ENCODE measurements at places on chromosomes 4 and X. TPM values are rescaled to one million over a fixed set of nuclear protein-coding genes. Genes with fewer than 3 reads are reported as not detected.

STK26 gene
- total RNA-seq: 137 TPM

SHOX gene
- total RNA-seq: not detected

CFAP47 gene
- total RNA-seq: 0.59 TPM

CSN1S1 gene
- not detected for total RNA-seq

TRPC3 gene
- 8.2 TPM for total RNA-seq

CT45A10 gene
- not detected for total RNA-seq

EXOC1 gene
- total RNA-seq: 59.9 TPM

RENBP gene
- total RNA-seq: 2.4 TPM

IDUA gene
- total RNA-seq: 2.8 TPM

MAPK10 gene
- total RNA-seq: 55.3 TPM

POF1B gene
- total RNA-seq: 1.0 TPM

TNMD gene
- total RNA-seq: not detected

GRCh38 chr4:8328866-8329559 is 59.5 kb downstream of the HTRA3 start:
- no peaks in the 10 kb centered on the region for H3K27me3 ChIP-seq
- H3K4me3 ChIP-seq: no peak overlapping the region
- no peaks in the 10 kb centered on the region for H3K36me3 ChIP-seq
- DNase-seq: peak; percentile 10
- no peak overlapping the region for H3K27ac ChIP-seq
- no peaks in the 10 kb centered on the region for H3K4me1 ChIP-seq

- no peaks in the 10 kb centered on the region for H3K27me3 ChIP-seq
- H3K4me3 ChIP-seq: no peak overlapping the region
- no peaks in the 10 kb centered on the region for H3K36me3 ChIP-seq
- no peak for DNase-seq
- H3K27ac ChIP-seq: no peak overlapping the region
Measured at GRCh38 chr4:66927937-66928336, 617.4 kb downstream of the CENPC start.

DNA sequence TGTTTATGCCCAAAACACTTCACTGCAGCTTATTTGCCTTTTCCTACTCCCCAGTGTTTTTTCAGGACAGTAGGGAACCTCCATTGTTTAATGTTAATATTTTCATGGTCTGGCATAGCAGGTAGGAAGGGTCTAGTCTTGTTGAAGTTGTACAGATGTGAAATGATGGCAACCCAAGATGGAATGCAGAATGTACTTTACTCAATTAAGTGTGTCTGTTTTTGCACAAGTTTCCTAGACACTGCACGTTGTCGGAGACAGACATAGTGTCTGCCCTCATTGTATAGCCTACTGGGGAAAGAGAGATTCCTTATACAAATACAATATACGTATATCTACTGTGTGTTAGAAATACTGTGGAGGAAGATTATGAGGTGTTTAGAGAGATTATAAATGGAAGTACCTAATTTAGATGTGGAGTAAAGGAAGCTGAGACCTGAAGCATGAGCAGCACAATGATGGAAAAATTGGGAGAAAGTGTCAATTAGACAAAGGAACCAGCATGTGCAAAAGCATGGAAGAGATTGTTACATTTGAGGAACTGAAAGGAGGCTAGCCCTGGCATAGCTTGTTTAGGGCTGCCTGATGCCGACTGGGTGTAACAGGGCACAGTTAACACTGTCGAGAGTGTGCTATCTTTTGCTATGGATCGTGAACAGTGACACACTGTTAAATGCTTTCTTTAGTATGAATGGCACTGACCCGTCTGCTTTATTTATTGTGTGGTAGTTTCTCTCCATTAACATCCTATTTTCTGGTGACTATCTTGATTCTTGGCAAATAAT is 18.4 kb downstream of the CPEB2 start:
- DNase-seq: no peak
- H3K4me1 ChIP-seq: no peaks in the 10 kb centered on the region
- no peaks in the 10 kb centered on the region for H3K27me3 ChIP-seq
- H3K27ac ChIP-seq: no peak overlapping the region
- H3K4me3 ChIP-seq: no peak overlapping the region

DNA sequence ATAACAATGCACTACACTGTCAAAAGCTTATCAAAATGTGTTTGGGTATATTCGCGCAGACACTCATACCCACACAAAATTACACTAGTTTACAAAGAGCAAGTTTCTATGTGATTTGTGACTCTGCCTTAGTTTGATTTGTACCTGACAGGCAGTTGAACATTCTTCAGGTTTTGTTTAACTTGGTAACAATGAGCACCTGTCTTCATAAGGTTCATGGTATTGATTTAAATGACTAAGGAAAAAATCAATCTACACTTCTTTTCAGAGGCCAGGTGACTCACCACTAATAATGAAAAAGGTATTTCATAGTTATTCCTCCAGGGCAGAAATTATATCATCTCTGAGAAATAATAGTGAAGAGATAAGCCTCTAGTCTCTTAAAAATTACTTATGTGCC is 1114.6 kb upstream of the AGA start:
- no peaks in the 10 kb centered on the region for H3K4me1 ChIP-seq
- no peaks in the 10 kb centered on the region for H3K27me3 ChIP-seq
- H3K4me3 ChIP-seq: no peak overlapping the region
- no peak overlapping the region for H3K27ac ChIP-seq
- DNase-seq: no peak

DNA sequence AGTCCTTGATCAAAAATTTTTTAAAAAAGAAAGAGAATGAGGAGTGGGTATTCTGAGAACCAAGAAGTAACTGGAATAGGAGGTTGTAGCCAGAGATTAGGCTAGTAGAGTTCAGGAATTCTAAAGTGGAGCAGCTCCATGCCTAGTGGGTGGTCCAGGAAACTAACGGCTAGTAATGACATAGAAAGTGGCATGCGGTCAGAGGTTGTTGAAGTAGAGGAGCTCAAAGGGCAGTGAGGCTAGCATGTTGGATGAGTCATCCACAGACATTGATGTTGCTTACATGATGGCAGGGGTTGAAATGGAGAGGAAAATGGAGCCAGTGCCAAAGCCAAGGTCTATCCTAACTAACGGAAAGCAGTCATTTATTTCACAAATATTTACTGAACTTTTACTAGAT is 42.1 kb downstream of the TEX13B start:
- no peak overlapping the region for H3K27ac ChIP-seq
- H3K4me1 ChIP-seq: no peaks in the 10 kb centered on the region
- H3K4me3 ChIP-seq: no peak overlapping the region

DNA sequence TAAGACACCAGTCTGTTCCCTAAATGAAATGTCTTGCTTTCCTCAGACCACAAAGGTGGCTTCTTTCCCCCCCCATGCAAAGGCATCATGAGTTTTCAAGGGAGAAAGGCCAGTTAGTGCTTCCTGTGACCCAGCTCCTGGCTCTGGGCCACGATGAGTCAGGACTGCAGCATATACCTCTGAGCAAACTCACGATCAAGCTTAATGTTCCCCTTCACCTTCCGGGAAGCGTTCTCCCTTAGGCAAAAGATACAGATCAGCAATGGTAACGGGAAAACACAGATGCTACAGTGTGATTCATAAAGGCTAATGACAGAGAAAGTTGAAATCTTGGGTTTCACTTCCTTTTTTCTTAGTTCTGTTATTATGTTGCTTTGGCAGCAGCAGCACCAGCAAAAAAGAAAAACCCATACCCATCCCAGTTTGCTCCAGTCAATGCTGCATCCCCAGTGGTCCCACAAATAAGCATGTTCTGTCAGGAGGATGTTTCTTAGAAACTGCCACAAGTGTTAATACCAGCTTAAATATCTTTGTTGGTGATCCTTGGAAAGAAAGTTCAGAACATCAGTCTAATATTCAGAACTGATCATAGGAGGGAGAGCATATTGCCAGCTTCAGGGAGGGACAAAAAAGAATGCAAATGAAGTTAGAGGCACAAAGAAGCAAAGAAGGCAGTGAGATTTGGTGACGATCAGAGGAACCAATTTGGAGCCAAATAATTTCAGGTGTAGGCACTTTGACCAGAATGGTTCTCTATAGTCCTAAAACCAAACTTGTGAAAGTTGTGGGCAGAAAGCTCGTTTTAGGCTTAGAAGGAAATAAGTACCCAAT is 41.2 kb downstream of the LONRF3 start:
- DNase-seq: peak; percentile 43
- no peak overlapping the region for H3K4me3 ChIP-seq
- H3K27me3 ChIP-seq: no peaks in the 10 kb centered on the region
- no peaks in the 10 kb centered on the region for H3K4me1 ChIP-seq
- H3K36me3 ChIP-seq: no peaks in the 10 kb centered on the region

DNA sequence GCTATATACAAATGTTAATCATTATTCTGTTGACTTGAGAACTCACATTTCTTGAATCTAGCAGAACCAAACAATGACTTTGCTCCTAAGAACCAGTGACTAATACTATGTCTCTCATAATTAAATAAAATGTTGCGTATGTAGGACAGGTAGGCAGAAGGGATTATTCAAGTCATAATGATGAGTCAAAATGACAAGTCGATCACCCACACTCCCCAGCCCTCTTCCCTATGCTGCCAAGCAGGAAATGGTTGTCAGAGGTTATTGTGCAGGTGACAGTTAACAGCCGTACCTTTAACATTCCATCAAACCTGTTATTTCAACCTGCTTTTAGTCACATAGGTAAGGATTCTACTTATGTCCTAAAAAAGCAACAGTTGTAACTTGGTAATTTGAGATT is 22.0 kb upstream of the STK26 start:
- no peak overlapping the region for H3K27ac ChIP-seq
- H3K36me3 ChIP-seq: no peaks in the 10 kb centered on the region
- no peak for DNase-seq
- H3K4me3 ChIP-seq: no peak overlapping the region
- no peaks in the 10 kb centered on the region for H3K27me3 ChIP-seq

DNA sequence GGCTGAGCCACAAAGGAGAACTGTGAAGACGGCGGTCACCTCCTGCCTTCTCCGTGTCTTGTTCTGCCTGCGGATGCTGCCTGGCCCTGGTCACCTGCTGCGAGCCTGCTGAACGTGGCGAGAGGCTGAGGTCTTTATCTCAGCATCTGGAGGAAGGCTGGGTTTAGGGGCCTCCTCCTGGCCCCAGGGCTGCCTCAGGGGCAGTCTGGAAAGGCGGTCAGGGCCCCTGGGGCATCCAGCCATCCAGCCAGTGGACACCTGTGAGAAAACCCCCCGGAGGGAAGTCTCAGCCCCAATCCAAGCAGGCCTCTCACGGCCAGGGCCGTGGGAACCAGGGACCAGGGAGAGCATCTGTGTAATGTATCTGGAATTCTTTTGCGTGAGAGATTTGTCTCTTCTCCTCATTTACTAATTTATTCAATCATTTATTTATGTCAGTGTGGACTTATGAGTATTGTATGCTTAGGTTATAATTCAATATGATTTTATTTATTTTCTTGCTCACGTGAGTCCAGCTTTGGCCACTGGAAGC is 11.3 kb downstream of the PDE6B start:
- H3K27me3 ChIP-seq: no peaks in the 10 kb centered on the region
- no peaks in the 10 kb centered on the region for H3K36me3 ChIP-seq
- H3K4me3 ChIP-seq: no peak overlapping the region
- no peak for DNase-seq
- no peaks in the 10 kb centered on the region for H3K4me1 ChIP-seq
- H3K27ac ChIP-seq: no peak overlapping the region

- H3K4me3 ChIP-seq: no peak overlapping the region
- no peaks in the 10 kb centered on the region for H3K27me3 ChIP-seq
- no peak for DNase-seq
- no peaks in the 10 kb centered on the region for H3K4me1 ChIP-seq
- peak overlapping the region; percentile 85 for H3K27ac ChIP-seq
Measured at GRCh38 chr4:42658261-42658660, 1.4 kb upstream of the ATP8A1 start.

DNA sequence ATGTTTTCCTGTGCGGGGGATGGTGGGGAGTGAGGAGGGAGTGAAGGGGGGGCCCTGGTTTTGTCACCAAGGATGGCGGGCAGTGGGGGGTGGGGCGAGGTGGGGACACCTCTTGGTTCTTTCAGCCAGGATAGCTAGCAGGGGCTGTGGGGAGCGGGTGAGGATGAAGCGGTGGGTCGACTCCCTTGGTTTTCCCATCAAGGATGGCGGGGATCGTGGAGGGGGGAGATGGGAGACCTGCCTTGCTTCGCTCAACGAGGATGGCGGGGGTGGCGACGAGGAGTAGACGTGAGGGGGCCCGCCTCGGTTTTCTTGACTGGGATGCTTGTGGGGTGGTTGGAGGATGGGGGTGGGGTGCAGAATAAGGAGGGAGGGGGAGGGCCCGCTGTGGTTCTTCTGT is 643 bp downstream of the FHL1 start:
- no peaks in the 10 kb centered on the region for H3K27me3 ChIP-seq

DNA sequence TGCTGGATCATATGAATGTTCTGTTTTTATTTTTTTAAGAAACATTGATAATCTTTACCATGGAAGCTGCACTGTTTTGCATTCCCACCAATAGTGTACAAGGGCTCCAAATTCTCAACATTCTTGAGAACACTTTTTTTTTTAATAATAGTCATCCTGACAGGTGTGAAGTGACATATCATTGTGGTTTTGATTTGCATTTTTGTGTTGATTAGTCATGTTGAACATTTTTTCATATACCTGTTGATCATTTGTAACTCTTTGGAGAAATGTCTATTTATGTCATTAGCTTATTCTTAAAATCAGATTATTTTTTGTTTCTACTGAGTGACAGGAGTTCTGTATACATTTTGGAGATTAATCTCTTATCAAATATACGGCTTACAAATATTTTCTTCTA is 408.5 kb downstream of the GLUD2 start:
- H3K4me3 ChIP-seq: no peak overlapping the region
- no peaks in the 10 kb centered on the region for H3K27me3 ChIP-seq
- no peaks in the 10 kb centered on the region for H3K36me3 ChIP-seq
- no peaks in the 10 kb centered on the region for H3K4me1 ChIP-seq
- H3K27ac ChIP-seq: no peak overlapping the region

GRCh38 chrX:7759830-7760229 is 83.1 kb upstream of the VCX start:
- no peak overlapping the region for H3K27ac ChIP-seq
- DNase-seq: no peak
- H3K27me3 ChIP-seq: no peaks in the 10 kb centered on the region
- no peak overlapping the region for H3K4me3 ChIP-seq

- peak; percentile 26 for DNase-seq
- H3K36me3 ChIP-seq: no peaks in the 10 kb centered on the region
- H3K4me3 ChIP-seq: peak overlapping the region; percentile 55
- peak overlapping the region; percentile 81 for H3K27ac ChIP-seq
- H3K27me3 ChIP-seq: no peaks in the 10 kb centered on the region
Measured at GRCh38 chrX:11664211-11665167, 1.2 kb downstream of the ARHGAP6 start.

GRCh38 chrX:53716328-53717088 is 30.0 kb upstream of the HUWE1 start:
- H3K36me3 ChIP-seq: no peaks in the 10 kb centered on the region
- H3K4me3 ChIP-seq: no peak overlapping the region
- H3K27me3 ChIP-seq: no peaks in the 10 kb centered on the region
- no peak overlapping the region for H3K27ac ChIP-seq
- no peaks in the 10 kb centered on the region for H3K4me1 ChIP-seq
- DNase-seq: no peak
